MCF 10A (cell line): ENCODE measurements at places on chromosomes 16 and 17.

- DNase-seq = no peak
Measured at GRCh38 chr16:765488-765865, 4.9 kb downstream of the MSLN start.

- peak; percentile 58 for DNase-seq
Measured at GRCh38 chr17:48307814-48308411, 122.1 kb downstream of the SKAP1 start.

DNA sequence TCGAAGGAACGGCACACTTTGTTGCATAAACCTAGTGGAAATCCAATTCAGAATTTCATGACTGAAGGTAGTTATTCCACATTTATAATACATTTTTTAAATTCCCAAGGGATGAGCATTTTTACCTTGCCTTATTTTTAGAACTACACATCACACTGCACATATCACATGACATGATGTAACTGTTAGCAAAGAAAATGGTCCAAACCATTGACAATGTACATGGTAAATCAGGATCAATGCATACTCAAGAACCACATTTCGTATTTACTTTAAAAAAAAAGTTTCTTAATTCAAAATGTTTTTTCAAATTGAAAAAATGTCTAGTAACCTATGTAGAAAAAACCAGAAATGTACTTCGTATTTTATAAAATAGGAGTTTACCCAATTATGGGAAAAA is 2.5 kb downstream of the KANSL1 start:
- no peak for DNase-seq

- DNase-seq = no peak
Measured at GRCh38 chr16:48613061-48613957, 3.3 kb upstream of the N4BP1 start.

DNA sequence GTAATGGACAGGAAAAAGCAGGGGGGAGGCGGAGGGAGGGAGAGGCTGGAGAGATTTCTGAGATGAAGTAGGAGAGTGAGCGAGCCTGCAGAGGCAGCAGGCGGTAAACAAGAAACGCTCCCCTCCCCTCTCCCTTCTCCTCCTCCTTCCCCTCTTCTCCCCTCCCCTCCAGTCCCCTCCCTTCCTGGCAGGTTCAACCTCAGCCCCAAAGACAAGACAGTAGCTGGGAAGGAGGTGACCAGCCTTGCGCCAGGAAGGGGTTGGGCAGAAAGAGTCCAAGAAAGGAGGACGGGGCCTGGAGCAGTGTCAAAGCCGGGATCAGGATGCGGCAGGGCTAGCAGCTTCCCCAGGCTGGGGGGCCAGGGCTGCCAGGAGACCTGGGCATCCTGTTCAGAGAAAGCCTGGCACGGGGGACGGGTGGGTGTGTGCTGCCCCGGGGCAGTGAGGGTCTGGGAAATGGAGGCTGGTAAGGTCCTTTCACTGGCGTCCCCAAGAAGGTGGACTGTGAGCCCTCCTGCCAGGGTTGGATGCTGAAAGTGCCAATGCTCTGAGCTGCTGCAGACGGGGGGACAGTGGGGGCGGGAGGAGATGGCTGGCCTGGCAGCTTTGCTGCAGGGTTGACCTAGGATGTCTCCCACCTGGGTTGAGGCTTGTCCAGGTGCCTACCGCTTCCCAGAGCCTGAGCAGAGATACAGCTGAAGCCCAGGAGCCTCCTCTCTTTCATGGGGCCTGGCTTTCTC is 261.6 kb upstream of the TNRC6C start:
- no peak for DNase-seq

DNA sequence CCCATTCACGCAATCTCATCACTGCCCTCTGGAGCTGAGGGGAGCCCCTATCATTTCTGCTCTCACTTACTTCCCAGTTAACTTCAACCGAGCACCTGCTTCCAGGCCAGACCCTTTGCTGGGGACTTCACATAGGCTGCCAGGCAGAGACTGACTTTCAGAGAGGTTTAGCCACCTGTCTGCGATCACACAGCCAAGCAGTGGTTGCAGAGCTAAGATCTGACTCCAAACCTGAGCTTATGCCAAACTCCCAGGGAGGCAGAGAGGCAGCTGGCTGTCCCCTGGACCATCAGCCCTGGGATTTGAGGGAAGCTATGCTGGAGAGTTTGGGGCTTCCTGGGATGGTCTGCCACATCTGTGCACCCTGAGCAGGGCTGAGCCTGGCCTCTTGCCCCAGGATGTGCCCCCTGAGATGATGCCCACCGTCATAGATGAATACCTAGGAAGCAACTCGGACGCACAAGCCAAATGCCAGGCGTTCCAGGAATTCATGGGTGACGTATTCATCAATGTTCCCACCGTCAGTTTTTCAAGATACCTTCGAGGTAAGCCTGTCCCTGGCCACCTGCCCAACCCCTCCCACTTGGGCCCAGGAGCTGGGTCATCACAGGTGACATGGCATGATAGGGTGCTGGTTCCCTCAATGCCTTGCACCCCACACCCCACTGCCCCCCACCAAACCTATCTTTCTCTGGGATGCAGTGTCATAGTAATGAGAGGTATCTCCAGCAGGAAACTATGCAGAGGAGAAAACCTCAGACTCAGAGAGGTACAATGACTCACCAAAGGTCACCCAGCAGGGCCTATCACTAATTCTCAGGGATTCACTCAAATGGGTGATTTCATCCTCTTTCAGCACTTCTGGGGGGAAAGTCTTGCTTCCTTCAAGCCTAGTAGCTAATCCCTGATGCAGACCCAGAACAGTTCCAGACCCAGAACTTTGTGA is 10.0 kb downstream of the CES3 start:
- DNase-seq = peak; percentile 30

DNA sequence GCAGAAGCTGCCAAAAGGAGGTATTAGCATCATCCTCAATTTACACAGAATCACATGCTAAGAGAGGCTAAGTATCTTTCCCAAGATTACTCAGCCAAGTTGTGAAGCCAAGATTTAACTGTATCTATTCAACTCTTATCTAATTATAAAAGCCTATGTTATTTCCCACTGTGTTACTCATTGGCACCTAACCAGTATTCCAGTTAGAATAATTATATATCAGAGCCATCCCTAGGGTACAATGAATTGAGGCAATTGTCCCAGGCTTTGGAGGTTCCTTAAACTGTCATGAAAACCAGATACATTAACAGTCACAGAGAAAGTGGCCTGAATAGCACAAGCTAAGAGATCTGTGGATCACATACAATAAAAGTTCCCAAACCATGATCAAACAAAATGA is 10.9 kb upstream of the AMFR start:
- DNase-seq = no peak

DNA sequence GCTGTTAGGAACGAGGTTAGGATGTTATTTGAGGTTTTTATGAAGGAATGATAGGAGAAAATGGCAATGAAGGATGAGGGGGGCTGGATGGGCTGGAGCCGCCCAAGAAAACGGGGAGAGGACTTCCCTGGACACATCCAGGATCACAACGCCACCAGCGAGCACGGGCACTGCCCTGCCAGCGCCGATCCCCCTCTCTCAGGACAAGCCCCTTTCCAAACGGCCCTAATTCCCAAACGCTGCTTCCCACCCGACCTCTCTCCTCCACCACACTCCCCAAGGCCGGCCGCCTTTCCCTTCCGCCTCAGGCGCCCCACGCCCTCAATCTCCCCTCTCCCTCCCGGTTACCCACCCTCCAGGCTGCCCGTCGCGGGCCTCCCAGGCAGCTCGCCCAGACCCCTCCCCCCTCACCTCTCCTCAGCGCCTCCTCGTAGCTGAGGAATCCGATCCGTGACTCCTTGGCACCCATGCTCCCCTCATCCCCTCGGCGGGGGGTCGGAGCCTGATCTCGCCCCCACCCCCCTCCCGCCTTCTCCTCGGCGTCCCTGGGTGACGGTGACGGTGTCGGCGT is 377 bp downstream of the USP32 start:
- DNase-seq = no peak

DNA sequence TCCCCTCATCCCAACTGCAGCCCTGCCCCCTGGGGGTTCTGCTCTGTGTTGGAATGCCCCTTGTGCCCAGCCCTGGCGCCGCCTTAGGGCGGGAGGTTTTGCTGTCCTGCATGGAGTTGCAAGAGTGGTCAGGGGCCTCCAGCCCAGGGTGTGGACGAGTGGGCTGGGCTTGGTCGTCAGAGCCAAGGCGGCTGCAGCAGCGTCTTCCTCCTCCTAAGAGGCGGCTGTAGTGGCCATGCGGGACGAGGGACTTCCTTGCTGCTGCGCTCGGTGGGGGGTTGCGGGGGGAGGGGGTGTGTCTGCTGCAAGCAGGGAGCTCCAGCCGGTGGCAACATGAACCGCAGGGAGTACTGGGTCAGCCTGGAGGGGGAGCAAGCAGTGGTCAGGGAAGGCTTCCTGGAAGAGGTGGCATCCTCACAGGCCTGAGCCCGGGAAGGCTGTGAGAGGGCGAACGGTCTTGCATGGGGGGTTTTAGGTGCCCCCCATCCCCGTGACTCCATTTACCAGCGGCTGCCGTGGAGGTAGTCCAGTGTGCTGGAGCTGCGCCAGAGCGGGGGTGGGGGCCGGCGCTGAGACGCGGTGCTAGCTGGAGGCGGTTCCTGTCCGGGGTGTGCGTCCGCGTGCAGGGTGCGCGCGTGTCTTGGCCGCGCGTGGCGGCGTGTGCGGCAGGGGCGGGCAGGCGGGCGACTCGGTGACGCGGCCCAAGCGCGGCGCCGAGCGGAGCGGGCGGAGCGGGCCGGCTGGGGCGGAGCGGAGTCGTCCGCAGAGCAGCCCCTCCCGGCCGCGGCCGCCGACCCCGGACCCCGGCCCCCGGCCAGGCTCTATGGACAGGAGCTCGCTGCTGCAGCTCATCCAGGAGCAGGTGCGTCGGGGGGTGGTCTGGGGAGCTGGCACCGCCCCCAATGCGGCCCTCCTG is at the start of gene RHBDL1:
Gene RHBDL1, plus strand, starts transcription at position 704 of the 916 bp plus-strand sequence. Its CDS starts 120 bp downstream, at position 824.
- no peak for DNase-seq

GRCh38 chr16:25709213-25709612 is 17.5 kb downstream of the HS3ST4 start:
- DNase-seq = no peak

DNA sequence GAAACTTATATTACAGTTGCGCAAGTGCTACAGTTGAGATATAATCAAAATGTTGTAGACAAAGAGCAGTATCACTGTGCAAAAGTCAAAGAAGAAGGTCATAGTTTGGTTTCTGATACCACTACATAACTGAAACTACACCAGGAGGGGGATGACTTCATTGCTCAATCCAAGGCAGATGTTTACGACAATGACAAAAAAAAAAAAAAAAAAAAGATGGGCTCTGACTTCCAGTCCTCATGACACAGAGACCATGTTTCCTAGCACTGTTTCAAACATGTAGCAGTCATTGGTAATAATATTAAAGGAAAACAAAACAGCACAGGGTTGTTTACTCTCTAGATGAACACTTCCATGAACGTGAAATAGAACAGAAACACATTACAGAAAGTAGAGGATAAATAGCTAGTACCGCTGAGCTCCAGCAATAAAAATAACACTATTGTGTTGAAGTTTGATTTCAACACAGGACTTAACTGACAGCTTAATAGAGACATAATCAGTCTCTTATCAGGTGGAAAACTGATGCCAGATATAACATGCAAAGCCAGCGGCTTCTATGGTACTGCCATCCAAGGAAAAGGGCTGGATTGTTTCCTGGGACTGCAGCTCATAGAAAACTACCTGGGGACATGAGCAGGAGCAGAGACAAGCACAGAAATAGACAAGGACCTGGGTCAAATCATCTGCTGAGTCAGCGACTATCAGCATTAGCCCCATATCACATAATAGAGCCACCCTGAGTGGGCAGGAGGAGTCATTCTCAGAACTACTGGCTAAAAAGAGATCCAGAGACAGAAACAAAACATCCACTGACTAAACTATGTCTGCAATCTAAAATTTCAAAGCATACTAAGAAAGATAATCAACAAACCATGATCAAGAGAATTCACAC is 463.6 kb upstream of the SOX9 start:
- no peak for DNase-seq

DNA sequence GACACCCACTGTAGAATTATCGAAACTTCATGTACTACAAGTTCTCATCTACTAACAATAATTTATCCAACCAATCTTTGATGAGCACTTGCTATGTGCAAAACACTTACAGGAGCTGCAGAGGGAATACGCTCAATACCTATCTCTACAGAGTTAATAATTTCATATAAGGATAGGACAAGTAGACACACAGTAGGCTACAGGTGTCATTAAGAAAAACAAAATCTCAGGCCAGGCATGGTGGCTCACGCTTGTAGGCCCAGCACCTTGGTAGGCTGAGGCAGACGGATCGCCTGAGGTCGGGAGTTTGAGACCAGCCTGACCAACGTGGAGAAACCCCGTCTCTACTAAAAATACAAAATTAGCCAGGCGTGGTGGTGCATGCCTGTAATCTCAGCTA is 91.3 kb upstream of the PLEKHM1 start:
- DNase-seq = no peak

DNA sequence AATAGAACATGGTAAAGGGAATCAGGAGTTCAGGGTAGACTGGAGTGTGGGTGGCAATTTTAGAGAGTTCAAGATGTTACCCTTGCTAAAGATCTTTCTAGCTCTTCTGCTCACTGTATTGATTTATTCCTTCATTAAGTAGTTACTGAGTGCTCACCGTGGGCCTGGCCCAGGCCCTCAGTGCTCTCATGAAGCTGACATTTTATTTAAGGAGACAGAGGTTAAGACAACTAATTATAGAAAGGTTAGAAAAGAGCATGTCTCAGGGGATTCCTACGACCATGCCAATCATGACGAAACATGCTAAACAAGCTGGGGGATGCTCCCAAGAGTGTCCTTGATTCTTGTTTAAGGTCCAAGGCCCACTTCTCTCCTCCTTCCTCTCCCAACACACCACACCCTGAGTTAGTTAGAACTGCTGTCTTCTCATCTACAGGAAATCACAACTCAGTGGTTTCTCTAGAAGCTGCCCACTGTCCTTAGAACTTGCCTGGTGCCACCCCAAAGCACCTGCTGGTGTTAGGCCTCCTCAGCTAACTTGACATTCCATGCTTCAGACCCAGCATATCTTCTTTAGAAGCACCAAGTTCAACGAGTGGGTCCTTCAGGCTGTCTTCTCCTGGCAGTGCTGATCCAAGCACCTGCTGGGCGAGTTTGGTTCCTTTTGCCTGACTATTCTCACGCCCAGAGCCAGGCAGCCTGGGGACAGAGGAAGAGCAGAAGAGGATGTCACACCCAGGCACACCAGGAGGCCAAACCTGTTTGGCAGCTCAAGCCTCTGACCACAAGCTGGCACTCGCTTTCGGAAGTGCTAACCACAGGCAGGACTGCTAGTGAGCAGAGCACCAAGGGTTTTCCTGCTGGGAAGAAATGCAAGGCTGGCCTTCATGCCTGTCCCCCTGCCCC is 79.0 kb downstream of the GAS7 start:
- DNase-seq = peak; percentile 48
